ENCODE measurements at places on chromosomes 1 and 21.

DNA sequence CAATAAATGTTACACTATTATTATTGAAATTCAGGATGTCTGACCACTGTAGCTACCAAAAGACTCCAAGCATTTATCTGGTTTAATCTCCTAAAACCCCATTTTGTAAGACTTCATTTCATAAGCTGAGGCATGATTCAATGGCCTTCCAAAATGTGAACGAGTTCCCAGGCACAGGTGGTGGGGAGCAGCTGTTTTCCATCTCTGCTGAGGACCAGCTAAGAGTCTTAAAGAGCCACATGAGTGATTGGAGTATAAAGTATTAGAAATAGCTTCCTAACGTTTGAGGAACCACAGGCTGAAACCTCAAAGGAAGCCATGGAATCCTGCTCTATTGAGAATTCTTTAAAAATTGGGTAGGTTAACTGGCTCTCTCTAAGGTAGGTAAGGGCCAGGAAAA, 44.9 kb downstream of the SEC16B start:
- H3K4me3 ChIP-seq, result no peak overlapping the region
- H3K27me3 ChIP-seq, result no peaks in the 10 kb centered on the region
- H3K4me1 ChIP-seq, result no peaks in the 10 kb centered on the region

DNA sequence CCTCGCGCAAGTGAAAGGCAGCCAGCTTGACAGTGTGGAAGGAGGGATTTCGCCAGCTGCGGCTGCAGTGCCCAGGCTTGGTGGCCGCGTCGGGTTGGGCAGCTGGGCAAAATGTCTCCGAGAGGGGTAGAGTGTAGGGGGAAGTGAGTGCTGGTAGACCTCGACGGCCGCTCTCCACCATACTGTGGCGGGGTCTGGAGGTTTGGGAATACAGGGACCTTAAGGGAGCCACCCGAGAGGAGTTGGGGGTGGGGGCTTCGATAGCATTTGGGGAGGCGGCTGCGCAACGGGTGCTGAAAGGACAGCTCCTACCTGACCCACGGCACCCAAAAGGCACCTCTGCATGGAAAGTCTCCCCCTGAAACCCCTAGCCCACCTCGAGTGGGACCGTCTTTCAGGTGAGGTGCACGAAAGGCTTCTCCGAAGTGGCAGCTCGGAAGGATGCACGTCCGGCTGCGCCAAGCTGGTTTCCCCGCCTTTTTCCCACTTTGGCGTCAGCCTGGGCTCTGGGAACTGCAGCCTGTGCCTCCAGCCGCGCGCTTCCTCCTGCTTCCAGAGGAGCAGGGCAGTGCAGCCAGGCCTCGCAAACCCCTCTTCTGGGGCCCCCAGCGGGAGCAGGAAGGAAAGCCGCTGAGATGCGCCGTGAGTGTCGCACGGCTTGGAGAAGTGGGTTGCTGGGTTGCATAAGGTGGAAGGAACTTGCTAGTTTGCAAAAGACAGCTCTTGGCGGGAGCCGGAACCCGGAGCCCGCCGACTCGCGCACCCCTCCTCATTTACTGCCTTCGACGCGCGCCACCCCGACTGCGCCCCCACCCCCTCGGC, 531 bp upstream of the HMGN2 start:
- peak overlapping the region; percentile 99 for H3K4me3 ChIP-seq
- peaks cover 32% of the 10 kb centered on the region for H3K36me3 ChIP-seq
- peak; percentile 70 for DNase-seq

- H3K36me3 ChIP-seq, result no peaks in the 10 kb centered on the region
- H3K4me1 ChIP-seq, result no peaks in the 10 kb centered on the region
- no peak for DNase-seq
- H3K27ac ChIP-seq, result peak overlapping the region; percentile 11
- H3K27me3 ChIP-seq, result no peaks in the 10 kb centered on the region
- H3K4me3 ChIP-seq, result no peak overlapping the region
Observed at GRCh38 chr1:241600496-241600901, 39.7 kb downstream of the CHML start.

DNA sequence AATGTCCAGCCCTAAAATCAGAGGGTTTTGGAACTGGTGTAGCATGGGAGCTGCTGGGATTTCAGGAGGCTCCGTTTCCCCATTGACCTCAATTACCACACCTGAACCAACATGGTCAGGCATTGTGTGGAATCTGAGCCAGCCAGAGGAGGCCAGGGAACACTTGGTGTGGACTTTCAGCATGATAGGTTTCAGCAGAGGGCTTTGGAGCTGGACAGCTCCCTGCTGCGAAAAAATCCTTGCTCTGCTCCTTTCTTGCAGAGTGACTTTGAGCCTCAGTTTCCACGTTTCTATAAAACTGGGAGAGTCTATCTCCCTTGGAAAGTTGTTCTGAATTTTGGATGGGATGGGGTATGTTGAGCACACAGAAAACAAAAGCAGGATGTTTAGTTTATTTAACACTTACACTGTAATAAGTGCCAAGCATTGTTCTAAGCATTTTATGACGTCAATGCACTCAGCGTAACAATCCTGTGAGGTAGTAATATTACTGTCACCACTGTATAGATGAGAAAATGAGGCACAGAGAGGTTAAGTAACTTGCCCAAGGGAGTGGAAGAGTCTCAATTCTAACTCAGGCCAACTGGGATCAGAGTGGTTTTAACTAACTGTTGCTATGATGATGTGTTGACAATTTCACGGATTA, 168.0 kb downstream of the GRIK3 start:
- no peaks in the 10 kb centered on the region for H3K36me3 ChIP-seq
- H3K4me1 ChIP-seq, result no peaks in the 10 kb centered on the region
- no peak overlapping the region for H3K4me3 ChIP-seq
- DNase-seq, result no peak

- H3K4me1 ChIP-seq, result peaks cover 27% of the 10 kb centered on the region
- H3K36me3 ChIP-seq, result no peaks in the 10 kb centered on the region
- H3K27ac ChIP-seq, result peak overlapping the region; percentile 89
- H3K4me3 ChIP-seq, result no peak overlapping the region
Observed at GRCh38 chr1:181152892-181153633, 64.6 kb downstream of the IER5 start.

DNA sequence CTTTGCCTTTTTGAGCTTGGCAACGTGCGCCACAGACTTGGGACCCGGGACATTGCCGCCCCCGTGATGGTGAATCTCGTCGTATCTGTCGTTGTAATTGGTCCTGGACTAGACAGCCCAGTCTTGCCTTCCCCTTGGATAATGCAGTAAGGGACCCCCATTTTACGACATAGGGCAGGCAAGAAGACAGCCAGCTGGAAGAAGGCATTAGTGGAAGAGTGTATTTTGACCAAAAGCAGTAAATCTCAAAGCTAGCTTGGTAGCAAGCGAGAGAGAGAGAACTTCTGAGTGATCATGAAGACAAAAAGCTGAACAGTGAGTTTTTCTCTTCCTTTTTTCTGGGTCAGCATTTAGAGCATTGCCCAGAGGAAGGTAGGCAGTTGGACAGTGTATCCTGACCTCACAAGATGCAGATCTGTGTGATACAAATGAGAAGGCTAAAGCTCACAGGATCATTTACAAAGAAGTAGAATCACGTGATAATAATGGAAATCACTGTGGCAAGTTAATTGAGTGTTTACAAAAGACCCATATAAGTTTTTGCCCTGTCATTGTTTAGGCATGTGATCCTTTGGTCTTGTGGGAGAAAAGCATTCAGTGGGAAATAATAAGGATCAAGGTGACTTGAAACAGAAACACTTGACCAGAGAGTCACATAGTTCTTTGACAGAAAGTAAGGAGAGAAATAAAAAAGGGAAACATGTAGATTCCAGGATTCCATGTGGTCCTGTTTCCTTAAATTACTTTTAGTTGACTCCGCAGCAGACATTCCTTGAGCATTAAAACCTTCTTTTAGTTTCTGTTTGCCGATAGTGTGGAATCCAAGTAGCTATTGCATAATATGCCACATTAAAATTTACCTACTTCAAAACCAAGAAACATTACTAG, 66.3 kb downstream of the CNST start:
- no peaks in the 10 kb centered on the region for H3K27me3 ChIP-seq
- H3K27ac ChIP-seq, result peak overlapping the region; percentile 68
- peaks cover 5% of the 10 kb centered on the region for H3K36me3 ChIP-seq
- no peak for DNase-seq

- no peak overlapping the region for H3K4me3 ChIP-seq
- no peak overlapping the region for H3K27ac ChIP-seq
- no peaks in the 10 kb centered on the region for H3K27me3 ChIP-seq
- H3K36me3 ChIP-seq, result no peaks in the 10 kb centered on the region
- H3K4me1 ChIP-seq, result no peaks in the 10 kb centered on the region
- no peak for DNase-seq
Observed at GRCh38 chr1:110572751-110573150, 33.4 kb downstream of the KCNA2 start.

- no peaks in the 10 kb centered on the region for H3K27me3 ChIP-seq
- peak overlapping the region; percentile 81 for H3K27ac ChIP-seq
- peaks cover 15% of the 10 kb centered on the region for H3K4me1 ChIP-seq
Observed at GRCh38 chr1:160403244-160403643, 2.9 kb downstream of the VANGL2 start.

DNA sequence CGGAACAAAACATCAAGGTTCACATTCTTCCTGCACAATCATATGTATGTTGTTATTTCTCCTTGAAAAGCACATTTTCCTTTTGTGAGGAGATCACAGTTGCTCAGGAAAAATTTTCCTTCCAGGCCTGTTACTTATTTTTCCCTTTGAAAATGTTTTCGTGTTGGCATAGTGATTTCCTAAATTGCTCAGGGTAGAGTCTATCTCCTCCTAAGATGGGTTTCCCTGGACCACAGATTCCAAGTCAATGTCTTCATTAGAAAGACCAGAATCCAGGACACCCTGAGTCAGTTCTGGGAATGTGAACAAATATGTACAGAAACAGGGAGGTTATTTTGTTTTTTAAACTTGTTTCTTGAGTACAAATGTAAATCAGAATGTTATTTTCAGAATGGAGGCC, 94.3 kb upstream of the C1orf105 start:
- DNase-seq, result no peak
- no peaks in the 10 kb centered on the region for H3K27me3 ChIP-seq
- H3K27ac ChIP-seq, result no peak overlapping the region
- H3K36me3 ChIP-seq, result no peaks in the 10 kb centered on the region

DNA sequence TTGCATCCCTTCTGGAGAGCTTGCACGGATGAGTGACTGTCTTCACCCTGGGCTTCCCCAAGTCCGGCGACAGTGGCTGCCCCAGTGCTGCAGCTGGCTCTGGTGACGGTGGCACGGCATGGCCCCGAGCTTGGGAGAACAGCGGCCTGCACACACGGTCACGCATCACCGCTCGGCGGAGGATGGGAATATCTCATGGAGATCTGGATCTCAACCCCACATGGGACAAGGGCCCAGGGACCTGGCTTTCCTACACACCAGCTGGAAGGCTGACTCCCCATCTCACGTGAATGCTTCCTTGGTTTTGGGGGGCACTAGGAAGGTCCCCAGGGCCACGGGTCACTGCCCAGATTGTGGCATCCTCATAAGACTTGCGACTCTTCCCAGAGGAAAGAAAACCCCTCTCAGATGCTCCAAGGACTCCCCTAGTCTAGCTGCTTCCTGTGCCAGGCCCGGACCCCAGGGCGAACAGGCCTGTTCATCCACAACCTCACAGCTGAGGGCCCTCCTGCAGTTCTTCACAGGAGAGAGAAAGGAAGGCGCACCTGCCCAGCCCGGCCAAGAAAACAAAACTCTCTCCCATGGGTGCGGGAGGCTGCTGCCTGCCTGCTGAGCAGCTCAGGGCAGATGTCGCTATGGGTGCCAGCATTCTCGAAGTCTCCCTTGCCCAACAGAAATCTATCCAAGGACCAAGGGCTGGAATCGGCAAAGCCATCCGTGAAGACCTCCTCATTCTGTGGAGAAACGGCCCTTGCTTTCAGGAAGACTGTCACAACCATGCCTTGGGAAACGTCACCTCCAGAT, 9.9 kb downstream of the CFAP410 start:
- no peaks in the 10 kb centered on the region for H3K4me1 ChIP-seq
- no peak overlapping the region for H3K4me3 ChIP-seq
- no peak overlapping the region for H3K27ac ChIP-seq
- peak; percentile 73 for DNase-seq

GRCh38 chr21:28627691-28628090, 365.0 kb downstream of the LTN1 start:
- H3K27me3 ChIP-seq, result no peaks in the 10 kb centered on the region
- no peak overlapping the region for H3K4me3 ChIP-seq
- no peaks in the 10 kb centered on the region for H3K36me3 ChIP-seq
- H3K27ac ChIP-seq, result no peak overlapping the region

- no peaks in the 10 kb centered on the region for H3K4me1 ChIP-seq
- H3K36me3 ChIP-seq, result no peaks in the 10 kb centered on the region
- DNase-seq, result no peak
Observed at GRCh38 chr1:34965597-34965996, 19.6 kb downstream of the TMEM35B start.

DNA sequence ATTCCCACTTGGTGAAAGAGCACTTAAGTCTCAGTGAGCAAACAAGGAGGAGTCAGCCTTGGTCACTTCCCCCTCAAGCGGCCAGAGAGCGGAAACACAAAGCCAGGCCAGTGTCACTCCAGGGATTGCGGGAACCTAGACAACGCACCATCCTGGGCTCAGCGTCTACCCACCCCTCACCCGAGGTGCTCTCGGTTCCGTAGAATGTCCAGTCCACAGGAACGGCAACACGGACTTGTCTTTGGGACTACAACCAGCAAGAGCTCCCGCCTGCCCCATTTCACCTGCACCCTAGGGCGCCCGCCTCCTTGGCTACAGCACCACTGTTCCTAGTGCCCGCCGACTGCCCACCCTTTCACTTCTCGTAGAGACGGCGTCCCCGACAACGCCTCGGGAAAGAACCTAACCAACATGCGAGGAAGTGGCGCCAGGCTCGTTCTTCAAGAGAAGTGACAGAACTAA, 509 bp downstream of the GDAP2 start:
- peaks cover under 1% of the 10 kb centered on the region for H3K36me3 ChIP-seq
- H3K4me3 ChIP-seq, result peak overlapping the region; percentile 63
- H3K27me3 ChIP-seq, result no peaks in the 10 kb centered on the region
- peak overlapping the region; percentile 92 for H3K27ac ChIP-seq

- no peak for DNase-seq
- H3K27ac ChIP-seq, result no peak overlapping the region
- H3K27me3 ChIP-seq, result no peaks in the 10 kb centered on the region
- no peaks in the 10 kb centered on the region for H3K4me1 ChIP-seq
Observed at GRCh38 chr21:35428001-35428320, 378.9 kb upstream of the RUNX1 start.

DNA sequence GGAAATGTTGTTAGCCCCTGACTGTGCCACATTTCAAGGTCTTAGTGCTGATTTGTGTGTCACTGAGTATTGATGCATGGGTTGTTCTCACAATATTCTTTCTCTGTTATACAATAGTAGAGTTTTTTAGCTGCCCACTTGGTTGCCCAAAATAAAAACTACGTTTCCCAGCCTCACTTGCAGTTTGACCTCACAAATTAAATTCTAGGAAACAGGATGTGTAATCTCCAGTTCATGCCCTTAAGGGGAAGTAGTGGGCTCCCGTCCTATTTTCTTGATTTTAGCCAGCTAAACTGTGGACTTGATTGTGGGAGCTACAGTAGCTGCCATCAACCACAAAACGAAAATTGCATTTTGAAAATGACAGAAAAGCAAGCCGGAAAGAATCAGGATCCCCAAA, 27.3 kb upstream of the LAMC1 start:
- no peaks in the 10 kb centered on the region for H3K4me1 ChIP-seq
- H3K36me3 ChIP-seq, result no peaks in the 10 kb centered on the region
- no peak overlapping the region for H3K27ac ChIP-seq
- DNase-seq, result no peak
